ENCODE measurements at places on chromosomes 1 and 21.

GRCh38 chr1:72141875-72142274 is 140.5 kb downstream of the NEGR1 start:
- DNase-seq = no peak

DNA sequence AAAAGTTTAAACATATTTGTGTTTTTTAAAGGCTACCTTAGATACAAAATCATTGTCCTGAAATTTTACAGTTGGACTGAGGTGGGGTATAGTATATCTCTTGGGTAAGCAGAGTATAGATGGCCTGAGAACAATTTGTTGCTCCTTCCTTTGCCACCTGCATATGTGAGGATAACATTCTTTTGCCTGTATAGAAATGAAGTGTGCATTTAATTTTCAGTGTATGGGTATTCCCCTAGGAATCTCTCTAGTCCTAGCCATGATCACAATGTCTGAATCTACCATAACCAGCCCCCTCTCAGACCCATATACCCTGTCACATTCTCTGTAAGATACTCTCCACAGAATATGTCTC is 1.9 kb upstream of the FCGR2A start:
- DNase-seq = no peak

DNA sequence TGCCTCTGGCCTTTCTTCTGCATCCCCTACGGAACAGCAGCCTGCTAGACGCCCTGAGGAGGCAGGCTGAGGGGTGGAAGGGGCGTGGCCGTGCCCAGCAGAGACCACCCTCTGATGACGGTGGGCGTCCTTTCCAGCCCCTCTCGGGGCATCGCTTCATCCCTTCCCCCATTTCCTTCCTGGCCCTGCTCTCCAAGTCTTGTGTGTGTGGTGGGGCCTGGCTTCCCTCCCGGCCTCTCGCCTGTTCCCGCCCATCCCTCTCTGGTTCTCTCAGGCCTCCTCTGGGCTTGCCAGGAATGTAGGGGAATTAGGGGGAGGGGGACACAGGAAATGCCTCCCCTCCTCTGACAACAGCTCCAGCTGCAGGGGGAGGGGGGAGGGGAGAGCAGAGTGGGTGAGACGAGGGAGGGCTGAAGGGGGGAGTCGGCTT is 51.1 kb downstream of the SKI start:
- no peak for DNase-seq

- DNase-seq = no peak
Observed at GRCh38 chr1:180927348-180927747, 14.7 kb downstream of the KIAA1614 start.

DNA sequence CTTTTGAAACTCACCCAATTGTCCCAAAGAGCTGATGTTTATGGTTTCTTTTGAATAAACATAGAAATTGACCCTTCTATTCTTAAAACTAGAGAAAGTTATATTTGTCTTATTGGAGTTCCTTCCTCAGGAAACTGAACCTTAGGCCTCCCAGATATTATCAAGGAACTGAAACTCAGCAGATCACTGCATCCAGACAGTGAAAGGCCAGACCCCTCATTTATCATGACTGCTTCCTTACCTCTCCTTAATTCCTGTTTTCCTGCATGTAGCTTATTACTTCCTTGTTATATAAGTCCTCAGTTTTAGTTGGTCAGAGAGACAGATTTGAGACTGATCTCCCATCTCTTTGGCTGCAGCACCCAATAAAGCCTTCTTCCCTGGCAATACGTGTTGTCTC is 27.5 kb downstream of the SLC22A15 start:
- no peak for DNase-seq

DNA sequence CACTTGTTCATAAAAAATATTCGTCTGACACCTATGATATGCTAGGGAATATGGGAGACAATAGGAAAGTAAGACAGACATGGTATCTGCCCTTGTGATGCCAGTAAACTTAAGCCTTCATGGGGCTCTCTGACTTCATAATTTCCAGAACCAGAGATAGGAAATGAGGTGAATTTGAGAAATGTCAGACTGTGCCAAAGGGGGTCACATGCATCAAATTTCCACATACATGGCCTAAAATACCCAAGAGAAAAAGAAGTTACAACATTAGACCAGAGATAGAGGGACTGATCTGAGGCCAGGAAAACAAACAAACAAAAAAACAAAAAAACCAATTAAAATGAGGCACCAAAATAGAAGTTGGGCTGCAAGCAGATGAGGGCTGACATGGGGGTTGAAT is 75.7 kb downstream of the DISC1 start:
- no peak for DNase-seq

GRCh38 chr1:76203127-76203526 is 128.6 kb downstream of the ST6GALNAC3 start:
- no peak for DNase-seq

DNA sequence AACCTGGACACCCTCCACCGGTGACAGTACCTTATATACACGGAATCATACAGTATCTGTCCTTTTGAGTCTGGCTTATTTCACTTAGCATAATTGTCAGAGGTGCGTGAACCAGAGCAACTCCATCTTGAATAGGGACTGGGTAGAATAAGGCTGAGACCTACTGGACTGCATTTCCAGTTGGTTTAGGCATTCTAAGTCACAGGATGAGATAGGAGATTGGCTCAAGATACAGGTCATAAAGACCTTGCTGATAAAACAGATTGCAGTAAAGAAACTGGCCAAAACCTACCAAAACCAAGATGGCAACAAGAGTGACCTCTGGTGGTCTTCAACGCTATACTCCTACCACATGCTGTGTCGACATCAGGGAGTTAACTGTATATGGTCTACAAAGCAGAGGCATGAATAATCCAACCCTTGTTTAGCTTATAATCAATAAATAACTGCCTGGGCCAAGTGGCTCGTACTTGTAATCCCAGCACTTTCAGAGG is 1.4 kb upstream of the FDPS start:
- DNase-seq = no peak

DNA sequence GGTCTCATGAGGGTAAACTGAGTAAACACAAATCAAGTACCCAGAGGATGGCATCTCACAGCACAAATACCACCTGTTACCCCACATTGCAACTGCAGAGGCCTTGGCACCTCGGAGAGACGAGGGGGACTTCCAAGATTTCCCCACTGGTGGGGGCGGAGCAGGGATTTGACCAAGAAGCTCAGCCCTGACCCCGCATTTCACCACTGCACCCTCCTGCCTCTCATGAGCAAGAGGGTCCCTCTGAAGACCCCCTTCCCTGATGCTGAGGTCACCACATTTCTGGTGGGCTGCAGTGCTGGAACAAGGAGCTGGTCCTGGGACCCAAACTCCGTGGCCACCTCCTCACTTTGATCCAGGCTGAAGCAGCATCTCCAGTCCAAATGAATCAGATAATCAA is 342.4 kb downstream of the NPHP4 start:
- DNase-seq = no peak

- no peak for DNase-seq
Observed at GRCh38 chr1:239757716-239758115, 334.0 kb upstream of the FMN2 start.

GRCh38 chr1:189929501-189930099 is 548.1 kb downstream of the BRINP3 start:
- no peak for DNase-seq

- no peak for DNase-seq
Observed at GRCh38 chr21:41983229-41983628, 26.9 kb downstream of the ZBTB21 start.

- no peak for DNase-seq
Observed at GRCh38 chr1:78122389-78122788, 76.6 kb downstream of the GIPC2 start.

DNA sequence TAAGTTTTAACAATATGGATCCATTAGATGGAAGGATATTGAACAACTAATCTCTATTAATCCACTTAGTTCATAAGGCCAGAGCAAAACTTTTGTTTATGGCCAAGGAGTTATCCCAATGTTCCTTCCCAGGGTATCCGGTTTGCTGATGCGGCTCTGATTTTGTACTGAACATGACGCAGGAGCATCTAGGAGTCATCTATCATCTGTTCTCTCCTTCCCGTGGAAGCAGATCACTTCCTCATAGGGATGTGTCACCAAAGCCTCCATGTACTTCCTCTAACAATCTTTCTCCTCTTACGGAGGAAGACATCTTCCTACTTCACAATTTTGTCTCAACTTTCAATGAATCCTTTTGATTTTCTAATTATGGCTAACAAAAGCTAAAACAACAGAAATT is 206.6 kb downstream of the APP start:
- DNase-seq = no peak

GRCh38 chr21:40844935-40845334 is 2.0 kb downstream of the DSCAM start:
- no peak for DNase-seq

- DNase-seq = no peak
Observed at GRCh38 chr1:67094191-67094590, 40.2 kb upstream of the SLC35D1 start.

DNA sequence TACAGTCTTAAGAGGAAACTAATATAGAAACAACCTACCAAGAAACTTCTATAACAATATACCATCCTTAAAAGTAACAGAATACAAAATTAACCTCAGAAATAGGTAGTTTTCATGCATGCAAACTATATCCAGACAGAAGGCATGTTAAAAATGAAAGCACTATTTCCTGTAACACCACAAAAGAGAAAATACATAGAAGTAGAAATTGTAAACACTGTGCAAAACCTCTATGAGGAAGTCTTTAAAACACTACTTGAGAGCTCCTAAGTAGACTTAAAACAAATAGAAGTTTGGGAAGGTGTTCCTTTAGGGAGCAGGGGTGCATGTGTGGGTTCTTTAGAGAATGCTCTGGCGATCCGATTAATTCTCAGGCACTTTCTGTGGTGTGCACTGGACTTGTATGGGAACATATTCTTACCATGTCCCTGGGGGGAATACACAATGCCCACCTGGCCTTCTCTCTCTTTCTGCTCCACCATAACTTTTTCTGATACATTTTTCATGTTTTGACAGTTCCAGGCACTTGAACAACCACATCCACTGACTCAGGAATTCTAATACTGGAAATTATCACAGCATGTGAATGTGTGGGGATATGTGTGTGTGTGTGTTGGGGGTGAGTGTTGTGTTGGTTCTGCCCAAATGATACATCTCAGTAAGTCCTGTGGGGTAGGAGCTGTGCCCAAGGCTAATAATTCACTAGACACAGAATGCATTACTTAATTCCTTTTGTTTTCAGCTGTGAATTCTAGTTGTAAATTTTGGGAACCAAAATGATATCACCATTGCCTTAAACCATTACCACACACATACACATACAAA is 866.3 kb upstream of the B3GALT2 start:
- no peak for DNase-seq

DNA sequence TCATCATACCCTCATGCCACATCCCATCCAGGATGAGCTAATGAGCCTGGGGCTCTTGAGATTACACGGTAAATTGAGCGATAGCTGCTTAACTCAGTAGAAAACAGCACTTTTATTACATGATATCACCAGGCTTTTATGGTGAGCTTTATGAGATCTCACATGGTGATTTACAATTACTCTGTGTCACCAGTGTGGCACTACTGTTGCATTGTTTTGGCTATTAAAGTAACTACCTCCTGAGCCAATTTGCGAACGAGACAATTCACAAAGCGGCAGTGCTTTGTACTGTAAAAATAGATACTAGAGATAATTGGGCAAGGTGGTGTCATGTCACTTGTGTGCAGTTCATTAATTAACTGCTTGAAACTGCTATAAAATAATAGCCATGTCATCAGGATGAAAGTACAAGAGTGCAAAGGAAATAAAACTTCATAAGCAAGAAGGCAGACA is 767.7 kb upstream of the ADGRL2 start:
- no peak for DNase-seq

GRCh38 chr1:109687641-109688499 is at the start of gene GSTM1:
TSS of gene GSTM1 (plus strand) at chr1:109687817. CDS start at chr1:109687874, 57 bp downstream.
- DNase-seq = peak; percentile 48

DNA sequence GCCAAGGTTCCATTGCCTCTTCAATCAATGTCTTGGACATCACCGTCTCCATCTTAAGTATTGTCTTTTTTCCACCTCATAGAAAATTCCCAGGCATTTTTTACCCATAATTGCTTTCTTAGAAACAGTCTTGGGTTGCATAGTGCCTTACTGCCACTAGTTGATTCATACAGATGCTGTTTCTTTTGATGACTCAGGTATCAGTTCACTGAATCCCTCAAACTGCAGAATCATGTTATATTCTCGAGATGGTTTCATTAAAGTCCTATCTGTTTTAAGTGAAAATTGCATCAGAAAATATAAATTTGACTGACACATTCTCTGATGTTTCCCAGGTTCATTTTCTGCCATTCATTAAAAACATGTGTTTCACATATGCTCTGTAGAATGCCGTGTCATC is 1489.1 kb downstream of the BRINP3 start:
- DNase-seq = no peak

DNA sequence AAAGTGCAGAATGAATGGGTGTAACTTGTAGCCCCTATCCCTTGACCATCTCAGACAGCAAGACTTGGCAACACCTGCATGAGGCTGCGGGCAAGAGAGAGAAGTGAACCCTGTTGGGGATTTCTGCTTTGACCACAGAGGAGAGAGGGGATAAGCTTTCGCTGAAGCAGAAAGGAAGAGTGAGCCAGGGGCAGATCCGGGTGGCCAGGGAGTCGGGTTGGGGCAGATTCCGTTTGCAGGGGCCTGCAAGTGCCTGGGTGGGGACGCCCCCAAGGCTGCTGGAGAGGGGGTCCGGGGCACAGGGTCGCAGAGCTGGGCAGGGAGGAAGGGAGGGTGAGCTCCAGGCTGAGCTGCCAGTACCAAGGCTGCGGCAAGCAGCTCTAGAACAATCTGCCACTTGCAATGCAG is 25.3 kb upstream of the PIK3CD start:
- no peak for DNase-seq

DNA sequence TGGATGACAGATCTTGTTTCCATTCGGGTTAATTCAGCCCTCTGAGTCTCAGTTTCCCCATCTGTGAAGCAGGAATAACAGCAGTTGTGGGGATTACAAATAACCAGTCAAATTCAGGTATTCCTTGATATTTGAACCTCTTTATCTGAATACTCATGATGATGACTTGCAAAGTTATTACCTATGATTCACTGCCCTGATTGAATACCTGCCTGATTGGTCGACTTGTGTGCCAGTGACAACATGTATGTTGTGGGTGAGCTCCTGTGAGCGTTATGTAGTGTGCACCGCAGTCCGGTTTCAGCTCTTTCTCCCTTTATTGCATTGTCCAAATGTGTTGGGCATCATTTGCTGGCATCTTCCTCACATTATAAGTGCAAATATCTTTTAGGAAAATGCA is 9.5 kb upstream of the TMEM61 start:
- no peak for DNase-seq

DNA sequence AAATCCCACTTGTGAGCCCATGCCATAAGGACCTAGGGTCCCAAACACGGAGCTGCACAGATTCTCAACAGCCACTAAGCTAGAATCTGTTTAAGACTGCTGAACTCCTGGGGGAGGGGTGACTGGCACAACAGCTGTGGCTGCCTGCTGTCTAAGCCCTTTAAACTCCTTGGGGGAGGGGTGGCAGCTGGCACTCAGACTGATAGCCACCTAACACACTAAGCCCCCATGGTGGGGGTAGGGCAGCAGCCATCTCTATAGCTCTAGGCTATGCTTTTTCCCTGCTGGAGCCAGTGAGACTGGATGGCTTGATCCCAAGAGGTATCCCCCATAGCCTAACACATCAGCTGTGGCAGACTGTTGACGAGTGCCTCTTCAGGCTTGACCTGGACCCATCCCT is 73.3 kb upstream of the FMO3 start:
- no peak for DNase-seq
